Stimulated activated CD4-positive, alpha-beta T cell treated with anti-CD3 and anti-CD28 coated beads, Interleukin-12 subunit alpha, Interleukin-12 subunit beta, amount 100 ng/mL, for 4 hours (primary cell): ENCODE measurements at places on chromosomes 2 and 18.
A peak's percentile ranks its signal among the peaks of the same experiment; 100 is the strongest.

GRCh38 chr2:241441492-241441891, 66.9 kb downstream of the STK25 start:
- DNase-seq = no peak

DNA sequence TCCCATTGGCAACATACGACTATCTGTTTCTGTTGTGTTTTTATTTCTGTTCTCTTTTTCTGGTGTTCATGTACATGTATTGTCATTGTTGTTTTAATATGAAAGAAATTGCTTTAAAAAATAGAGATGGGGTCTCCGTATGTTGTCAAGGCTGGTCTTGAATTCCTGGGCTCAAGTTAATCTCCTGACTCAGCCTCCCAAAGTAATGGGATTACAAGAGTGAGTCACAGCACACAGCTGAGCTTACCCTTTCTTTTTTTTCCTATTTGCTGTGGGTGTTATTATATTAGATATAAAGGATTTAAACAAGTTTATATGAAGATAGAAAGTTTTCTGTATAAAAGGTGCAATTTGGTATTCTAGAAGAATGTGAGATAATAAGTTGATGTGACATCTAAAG, 554.6 kb downstream of the DSC3 start:
- DNase-seq = no peak

DNA sequence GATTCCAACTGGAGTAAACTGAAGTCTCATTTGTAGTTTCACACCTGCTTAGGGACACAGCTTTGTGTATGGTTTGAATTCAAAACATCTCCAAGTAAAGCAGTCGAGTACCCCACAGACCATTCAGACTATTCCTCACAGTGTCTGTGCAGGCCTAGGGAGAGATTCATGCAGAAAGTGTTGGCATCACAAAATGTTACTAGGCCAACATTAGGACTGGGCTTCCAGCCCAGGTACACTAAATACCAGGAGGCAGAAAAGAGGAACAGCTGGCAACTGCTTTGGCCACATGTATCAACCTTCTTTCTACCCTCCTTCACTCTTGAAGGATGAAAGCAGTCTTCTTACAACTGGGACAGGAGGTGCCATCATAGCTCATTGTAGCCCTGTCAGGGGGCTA, 270.4 kb upstream of the TMEFF2 start:
- no peak for DNase-seq

DNA sequence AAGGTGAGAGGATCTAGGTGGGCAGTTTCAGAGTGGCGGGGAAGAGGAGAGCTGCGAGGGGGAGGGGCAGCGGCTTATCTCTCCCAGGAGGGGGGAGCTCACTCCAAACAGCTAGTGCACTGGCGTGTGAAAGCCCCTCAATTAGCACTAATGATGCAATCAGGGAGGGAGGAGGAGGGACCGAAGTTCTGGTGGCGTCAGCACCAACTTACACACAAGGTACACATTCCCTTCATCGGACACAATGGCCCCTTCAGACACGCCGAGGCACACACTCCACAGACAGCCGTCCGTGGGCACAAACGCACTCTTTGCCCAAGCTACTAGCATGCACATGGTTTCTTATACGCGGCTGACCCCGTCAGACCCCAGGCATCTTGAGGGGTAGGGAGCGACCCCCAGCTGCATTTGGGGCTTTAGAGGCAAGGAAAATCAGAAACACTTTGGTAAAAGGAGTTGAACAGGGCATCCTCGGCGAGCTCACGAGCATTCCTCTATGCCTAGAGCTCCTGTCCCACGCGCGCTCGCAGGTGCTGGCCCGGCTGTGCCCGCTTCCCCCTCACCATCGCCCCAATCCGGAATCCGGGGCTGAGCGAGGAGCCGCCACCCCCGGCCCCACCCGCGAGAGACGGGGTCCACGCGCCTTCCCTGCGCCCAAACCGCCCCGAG, 868 bp upstream of the PKDCC start:
- peak; percentile 10 for DNase-seq

DNA sequence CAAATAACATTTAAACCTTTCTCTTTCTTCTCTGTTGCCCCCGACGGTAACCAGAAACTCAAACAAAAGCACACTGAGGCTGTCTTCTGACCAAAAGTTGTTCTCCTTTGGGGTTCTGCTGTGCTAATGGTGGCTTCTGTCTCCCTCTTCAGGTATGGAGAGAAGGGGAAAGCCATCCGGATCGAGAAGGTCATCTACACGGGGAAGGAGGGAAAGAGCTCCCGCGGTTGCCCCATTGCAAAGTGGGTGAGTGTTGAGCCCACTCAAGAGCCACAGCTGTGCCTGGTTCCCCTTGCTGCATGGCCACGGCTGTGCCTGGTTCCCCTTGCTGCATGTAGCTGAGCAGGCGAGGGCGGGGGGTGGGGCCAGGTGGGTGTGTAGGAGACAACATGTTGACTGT, 67.4 kb downstream of the BOLA3 start:
- no peak for DNase-seq

DNA sequence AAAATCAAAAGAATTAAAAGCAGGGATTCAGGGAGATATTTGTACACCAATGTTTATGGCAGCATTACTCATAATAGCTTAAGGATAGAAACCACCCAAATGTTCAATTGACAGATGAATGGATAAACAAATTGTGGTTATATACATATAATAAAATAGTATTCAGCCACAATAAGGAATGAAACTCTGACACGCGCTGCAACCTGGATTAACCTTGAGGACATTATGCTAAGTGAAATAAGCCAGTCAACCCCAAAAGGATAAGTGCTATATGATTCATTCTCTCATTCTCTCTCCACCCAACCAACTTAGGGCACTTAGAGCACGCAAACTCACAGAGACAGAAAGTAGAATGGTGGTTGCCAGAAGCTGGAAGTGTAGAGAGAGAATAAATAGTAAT, 216.8 kb upstream of the SLC14A2 start:
- no peak for DNase-seq

DNA sequence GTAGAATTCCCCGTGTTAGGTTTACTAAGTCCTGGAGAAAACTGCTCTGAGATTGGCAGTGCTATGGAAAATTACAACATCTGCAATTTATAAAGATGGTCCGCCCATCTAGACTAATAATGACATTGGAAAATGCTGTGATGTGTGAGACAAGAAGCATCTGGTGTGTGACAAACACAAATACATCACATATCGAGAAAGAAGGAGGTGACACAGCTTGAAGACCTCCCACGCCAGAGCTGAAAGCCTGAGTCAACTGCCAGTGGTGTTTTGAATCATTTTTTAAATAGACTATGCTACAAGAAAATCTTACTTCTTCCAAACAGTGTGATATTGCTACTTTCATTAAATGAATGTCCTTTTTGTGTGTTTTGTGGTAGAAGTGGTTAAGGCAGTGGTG, 8.6 kb upstream of the ANO7 start:
- DNase-seq = no peak

DNA sequence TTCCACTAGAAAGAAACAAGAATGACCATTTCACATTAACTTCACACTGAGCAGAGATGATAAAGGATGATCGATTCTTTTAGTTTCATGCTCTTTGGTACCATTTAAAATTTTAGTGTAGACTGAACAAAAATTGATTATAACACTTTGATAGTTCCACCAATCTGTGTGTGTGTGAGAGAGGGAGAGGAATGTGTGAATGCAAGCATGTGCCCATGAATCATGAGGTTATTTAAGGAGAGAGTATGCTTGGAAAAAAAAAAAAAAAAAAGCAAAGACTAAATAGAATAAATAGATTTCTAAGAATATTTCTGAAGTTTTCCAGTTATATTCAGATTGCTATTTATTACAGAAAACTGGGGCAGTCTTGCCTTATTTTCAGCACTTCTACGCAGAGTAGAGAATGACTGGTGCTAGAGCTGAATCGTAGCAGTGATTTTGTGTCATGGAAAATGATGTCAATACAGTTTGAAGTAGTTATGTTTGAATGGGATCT, 900.8 kb downstream of the SLC4A3 start:
- no peak for DNase-seq

- DNase-seq = no peak
Observed at GRCh38 chr2:121018136-121019061, 266.6 kb downstream of the TFCP2L1 start.

DNA sequence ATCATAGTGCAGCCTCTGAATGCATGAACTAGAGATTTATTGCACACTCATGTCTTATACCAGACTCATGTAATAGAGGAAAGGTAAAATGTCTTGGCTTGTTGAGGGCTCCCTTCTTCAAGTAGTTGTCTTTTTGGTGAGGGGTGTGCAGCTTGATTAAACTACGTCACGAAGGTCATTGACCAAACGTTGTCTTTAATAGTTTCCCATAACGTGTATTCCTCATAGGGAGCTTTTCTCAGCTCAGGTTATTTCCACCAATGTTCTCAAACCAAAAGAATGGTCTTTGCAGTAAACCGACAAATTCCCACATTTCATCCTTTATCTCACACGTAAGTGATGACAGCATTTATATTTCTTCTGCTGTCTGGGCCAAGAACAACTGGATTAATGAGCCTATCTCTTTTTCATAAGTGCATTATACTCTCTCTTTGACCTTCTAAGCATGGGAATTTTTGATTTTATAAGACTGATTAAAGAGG, 547.7 kb upstream of the ZEB2 start:
- no peak for DNase-seq

DNA sequence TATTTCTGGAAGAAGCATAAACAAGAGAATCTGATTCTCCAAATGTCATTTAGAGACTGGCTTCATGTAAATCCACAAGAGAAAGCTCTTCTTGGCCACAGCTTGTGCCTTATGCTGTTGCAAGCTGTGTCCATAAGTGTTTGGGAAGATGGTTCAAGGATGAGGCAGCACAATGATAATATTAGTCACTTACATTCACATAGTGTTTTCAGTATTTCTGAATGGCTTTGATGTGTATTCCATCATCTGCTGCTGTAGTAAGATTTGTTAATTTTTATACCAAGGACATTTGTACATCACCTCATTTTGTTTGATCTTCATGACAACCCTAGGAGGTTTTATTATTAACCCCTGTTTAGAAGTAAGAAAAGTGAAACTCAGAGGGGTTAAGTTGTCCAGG, 29.9 kb downstream of the CREG2 start:
- DNase-seq = no peak
